ENCODE measurements at places on chromosomes 1 and 21.

DNA sequence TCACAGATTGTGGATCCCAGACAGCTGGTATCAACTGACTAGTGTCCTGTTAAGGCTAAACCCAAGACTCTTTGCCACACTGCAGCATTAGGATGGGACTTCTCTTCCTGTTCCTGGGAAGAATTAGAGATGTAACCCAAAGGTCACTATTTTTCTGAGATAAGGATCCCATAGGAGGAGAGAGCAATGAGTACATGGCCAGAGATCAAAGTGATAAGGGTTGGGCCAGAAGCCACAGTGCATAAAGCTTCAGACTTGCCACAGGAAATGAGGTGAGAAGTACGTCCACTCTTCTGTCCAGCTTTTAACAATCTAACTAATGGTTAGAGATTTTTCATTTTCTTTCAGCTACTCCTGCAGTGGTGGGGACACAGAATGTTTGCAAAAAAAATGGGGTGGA is at the start of gene HSD3B1:
TSS of gene HSD3B1 (plus strand) at position 270 of the 400 bp plus-strand sequence. CDS start 267 bp downstream, outside the sequence.
- peak; percentile 0 for DNase-seq

GRCh38 chr1:166139735-166140134 is 27.1 kb downstream of the FAM78B start:
- DNase-seq = no peak

GRCh38 chr21:44982558-44983250 is 42.9 kb downstream of the SLX9 start:
- DNase-seq = peak; percentile 60

DNA sequence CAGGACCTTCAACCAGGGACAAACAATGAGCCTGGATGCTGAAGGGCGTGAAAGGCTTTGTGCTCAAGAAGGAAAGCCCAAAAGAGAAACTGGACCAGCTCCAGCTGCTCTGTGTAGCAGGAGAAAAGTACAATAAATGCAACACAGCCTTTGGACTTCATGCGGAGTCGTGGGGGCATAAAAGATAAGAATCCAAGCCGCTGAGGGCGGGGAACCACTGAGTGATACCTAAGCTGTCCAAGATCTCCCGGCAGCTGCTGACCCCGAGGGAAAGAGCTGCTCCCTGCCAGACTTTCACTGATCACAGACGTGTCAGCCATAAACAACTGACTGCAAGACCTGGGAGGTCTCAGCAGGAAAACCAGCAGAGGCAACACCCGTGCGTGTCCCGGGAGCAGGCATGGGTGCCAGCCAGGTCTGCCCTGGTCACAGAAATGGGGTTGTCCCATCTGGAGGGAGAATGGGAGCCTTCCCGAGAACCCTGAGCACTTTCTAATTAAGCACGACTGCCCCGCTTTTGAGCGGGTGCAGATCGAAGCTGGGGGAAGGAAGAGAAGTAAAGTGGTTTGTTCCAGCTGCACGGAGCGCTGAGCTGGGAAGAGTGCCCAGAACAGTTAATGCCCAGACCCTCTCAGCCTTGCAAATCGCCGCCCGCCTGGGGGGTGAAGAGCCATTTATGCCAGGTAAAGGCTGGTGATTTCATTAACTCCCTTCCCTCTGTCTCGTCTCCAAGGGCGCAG is 68.3 kb upstream of the TARDBP start:
- peak; percentile 47 for DNase-seq

DNA sequence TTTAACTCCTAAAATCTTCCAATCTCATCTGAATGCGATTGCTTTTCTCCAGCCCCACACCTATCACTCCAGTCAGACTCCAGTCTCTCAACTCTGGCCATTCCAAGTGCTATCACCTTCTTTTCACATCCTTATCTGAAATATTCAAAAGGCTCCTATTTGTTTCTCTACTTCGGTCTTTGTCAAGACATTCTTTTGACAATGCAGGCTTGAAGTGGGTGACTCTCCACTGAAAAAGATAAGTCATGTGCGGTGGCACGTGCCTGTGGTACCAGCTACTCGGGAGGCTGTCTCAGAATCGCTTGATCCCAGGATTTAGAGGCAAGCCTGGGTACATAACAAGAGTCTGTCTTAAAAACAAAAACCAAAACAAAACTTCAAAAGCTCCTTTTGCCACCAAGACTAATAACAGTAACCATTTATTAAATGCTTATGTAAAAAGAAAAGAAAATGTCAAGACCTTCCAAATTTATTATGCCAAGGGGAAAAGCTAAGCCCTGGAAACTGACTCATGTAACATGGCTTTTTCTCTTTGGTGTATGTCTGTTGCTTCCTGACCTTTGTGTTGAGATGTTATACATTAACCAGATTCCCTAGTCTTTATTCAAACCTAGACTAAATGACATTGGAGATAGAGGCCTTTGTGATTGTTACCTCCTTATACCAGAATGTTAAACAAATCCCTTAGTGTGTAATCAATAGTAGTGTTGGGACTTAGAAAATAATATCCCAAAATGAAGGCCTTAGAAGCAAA is 3.6 kb downstream of the ALG14 start:
- no peak for DNase-seq

DNA sequence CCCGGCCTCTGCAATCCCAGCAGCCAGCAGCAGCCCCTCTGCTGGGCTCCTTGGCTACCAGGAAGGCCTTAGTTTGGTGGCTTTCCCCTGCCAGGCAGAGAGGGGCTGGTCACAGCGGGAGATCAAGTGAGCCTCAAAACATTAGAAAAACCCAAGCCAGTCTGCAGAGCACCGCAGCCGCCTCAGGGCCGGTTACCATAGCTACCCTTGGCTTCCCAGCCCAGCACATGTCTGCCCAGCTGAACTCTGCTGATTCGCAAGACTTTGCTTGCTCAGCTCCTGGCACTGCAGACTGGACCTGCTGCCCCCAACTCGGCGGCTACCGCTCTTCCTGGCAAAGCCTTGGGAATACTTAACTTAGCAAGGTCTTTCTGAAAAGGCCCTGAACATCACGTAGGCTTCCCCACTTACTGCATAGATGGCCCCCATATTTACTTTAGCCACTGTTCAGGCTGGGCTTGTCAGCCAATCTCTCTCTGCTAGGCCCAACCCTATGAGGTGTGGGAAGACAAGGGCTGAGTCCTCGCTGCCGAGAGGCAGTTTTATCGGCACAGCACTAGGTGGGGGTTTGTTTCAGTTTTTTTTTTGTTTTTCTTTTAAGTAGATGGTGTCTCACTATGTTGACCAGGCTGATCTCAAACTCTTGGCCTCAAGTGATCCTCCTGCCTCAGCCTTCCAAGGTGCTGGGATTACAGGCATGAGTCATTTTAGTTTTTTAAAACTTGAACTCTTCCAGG is 28.6 kb upstream of the PLEKHG5 start:
- DNase-seq = peak; percentile 92

- DNase-seq = peak; percentile 70
Observed at GRCh38 chr1:24586970-24587820, 31.3 kb downstream of the NCMAP start.

- DNase-seq = no peak
Observed at GRCh38 chr1:221286399-221286798, 407.2 kb downstream of the HLX start.

- DNase-seq = peak; percentile 68
Observed at GRCh38 chr1:8317647-8318381, at the start of gene SLC45A1. SLC45A1 (plus strand) TSS chr1:8318114; CDS start chr1:8324330, 6,216 bp downstream.

DNA sequence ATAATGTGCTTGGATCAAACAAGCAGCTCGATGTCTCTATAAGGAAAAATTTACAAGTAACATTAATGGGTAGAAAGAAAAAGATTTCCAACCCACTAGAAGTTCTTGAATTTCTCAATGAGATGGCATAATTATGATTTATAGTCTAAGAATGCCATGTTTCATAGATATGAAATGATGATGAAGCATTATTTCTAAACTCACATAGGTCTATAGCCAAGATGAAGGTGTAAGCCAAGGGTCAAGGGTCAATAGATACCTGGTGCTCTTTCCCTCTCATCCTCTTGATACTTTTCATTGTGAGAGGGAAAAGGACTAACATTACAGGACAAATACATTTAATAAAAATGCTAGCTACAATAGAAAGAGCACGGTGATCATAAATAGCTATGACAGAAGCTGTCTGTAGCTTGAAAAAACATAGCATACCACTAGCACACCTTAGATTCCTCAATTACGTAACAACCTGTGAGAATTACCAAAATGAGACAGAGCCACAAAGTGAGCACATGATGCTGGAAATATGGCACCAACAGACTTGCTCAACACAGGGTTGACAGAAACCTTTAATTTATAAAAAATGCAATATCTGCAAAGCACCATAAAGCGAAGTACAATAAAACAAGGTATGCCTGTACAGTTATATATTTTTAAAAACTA is 26.3 kb upstream of the F13B start:
- no peak for DNase-seq

DNA sequence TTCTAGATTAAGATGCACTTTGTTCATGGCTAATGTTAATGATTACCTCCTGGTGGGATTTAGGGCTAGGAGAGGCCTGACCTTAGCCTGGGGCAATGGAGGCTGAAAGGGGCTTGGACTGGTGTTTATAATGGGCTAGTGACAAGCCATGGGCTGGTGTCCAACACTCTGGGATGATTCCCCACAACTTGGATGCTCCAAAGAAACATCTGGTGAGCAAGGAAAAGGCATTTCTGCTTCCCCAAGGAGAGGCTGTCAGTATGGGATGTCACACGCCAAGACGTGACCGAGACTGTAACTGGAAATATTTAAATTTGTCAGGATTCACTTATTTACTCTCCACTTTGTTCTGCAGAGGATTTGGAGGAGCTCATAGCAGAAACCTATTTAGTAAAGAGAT is 45.2 kb downstream of the PTPRU start:
- peak; percentile 8 for DNase-seq

- no peak for DNase-seq
Observed at GRCh38 chr1:174953285-174954072, 46.3 kb upstream of the CACYBP start.

DNA sequence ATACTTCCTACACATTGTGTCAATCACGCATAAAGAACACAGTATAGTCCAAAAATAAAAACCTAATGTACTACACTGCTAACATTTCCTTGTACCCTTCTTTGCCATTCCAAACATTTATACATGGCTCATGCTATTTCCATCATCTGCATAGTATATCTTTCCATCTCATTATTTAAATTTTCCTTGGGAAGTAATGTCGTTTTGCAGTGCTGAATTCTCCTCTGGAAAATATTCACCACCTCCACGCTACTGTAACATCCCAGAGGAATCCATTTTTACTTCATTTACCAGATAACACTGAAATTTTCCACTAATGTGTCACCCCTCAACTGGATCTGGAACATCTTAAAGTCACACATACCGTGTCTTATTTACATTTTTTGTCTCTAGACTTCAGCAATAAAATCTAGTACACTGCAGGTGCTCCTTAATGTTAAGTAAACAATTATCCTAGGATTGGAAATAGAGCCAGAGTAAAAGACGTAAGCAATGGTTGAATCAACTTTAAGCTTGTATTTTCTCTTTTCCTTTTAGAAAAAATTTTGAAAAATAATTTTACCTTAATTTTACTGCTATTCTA is 881.0 kb downstream of the AMY1C start:
- DNase-seq = no peak

- peak; percentile 57 for DNase-seq
Observed at GRCh38 chr21:43733529-43734071, 14.7 kb downstream of the PDXK start.

GRCh38 chr1:71414179-71414578 is 333.3 kb upstream of the ZRANB2 start:
- no peak for DNase-seq
